ENCODE measurements at places on chromosomes 6 and 20.

GRCh38 chr6:168027521-168027920 is 30.1 kb downstream of the KIF25 start:
- no peak for DNase-seq

- DNase-seq = no peak
These were observed 42.9 kb upstream of the SPTLC3 start for GRCh38 chr20:12965870-12966251.

GRCh38 chr6:30769088-30769852 is 24.9 kb upstream of the IER3 start:
- DNase-seq = peak; percentile 35

GRCh38 chr6:63804381-63804956 is 168.9 kb downstream of the PHF3 start:
- DNase-seq = no peak

DNA sequence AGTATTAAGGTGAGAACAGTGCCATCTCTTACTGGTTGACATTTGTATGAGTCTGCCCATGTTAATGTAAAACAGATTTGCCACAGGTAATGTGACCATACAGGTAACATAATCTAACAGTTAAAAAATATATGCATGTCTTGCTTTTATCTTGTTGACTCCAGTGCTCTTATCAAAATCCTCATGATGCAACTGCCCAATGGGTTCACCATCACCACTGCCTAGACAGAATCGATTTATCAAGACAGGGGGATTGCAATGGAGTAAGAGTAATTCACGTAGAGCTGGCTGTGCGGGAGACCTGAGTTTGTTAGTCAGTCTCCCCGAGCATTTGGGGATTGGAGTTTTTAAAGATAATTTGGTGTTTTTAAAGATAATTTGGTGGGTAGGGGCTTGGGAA is 19.2 kb downstream of the SNX9 start:
- DNase-seq = no peak

DNA sequence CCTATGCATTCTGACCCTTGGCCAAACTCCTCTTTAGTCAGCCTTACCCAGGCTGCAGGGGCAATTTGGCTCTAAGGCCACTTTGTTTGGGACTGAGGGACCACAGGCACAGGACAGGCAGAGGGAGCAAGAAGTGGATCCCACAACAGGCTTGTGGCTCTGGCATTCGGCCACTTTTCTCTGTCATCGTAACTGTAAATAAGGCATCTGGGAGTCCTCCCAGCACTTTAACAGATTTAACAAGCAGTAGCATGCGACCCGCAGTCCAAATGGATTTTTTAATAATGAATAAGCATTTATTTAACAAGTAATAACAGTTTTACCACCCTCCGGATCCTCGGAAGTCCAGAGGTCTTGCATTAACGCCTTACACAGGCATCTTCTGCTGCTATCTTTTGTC is 16.1 kb upstream of the CDH22 start:
- no peak for DNase-seq

- no peak for DNase-seq
These were observed 84.7 kb downstream of the RNF182 start for GRCh38 chr6:14009431-14009830.

DNA sequence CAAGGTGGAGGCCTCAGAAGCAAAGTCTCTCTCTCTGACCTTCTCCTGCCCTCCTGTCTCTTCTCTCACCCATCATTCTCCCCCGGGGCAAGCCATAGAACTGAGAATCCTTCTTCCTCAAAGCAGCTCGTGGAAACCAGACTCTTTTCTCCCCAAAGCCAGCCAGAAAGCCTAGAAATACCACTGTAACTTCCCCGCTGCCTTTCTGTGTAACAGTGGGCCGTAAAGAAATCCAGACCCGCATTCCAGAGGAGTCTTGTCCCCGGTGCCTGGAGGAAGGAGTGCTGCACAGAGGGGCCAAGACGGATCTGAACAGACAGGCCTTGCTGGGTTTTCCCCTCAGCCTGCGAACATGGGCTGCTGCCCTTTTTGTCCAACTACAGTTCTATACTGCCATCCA is 977 bp upstream of the SLC22A2 start:
- DNase-seq = no peak

DNA sequence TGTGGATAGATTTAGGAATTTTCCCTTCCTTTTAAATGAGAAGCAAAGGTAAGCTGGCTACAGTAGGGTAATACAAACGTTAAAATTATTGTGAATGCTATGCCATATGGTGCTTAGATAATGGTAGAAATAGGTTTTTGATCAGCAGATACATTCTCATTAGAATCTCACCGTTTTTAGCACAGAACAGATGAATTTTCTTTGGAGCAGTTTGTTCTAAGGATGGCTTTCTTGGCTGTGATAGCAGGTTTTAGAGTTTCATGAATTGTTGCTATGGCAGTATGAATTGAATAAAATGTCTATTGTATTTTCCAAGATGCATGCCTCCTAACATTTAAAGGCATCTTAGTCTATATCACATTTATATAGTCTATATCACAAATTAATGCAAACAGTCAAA is 1394.5 kb downstream of the EPHA7 start:
- DNase-seq = no peak

DNA sequence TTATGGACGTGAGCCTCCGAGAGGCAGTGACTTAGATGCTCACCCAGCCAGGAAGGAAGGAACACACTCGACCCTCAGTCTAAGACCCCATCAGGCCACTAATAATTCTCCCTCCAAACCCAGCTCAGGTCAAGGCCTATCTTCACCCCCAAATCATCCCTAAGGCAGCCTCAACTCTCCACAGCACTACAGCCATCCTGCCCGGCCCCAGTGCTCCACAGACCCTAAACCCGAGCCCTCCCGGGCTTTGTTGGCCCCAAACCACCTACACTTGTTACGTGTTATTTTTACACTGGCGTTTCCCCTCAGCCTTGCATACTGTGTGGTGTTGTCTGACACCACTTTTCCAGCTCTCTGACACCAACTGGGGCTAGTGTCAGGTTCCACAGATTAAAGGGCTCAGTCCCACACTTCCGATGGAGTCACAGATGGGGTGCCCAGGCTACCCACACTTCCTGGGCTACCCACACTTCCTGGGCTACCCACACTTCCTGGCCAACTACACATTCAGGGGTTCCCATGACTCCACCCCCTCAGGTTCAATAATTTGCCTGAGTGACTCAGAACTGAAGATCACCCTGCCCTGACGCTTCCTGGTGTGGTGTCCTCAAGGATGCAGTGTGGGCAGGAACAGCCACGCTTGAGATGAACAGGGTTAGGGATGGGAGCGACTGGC is 25.3 kb downstream of the RBCK1 start:
- DNase-seq = peak; percentile 20

DNA sequence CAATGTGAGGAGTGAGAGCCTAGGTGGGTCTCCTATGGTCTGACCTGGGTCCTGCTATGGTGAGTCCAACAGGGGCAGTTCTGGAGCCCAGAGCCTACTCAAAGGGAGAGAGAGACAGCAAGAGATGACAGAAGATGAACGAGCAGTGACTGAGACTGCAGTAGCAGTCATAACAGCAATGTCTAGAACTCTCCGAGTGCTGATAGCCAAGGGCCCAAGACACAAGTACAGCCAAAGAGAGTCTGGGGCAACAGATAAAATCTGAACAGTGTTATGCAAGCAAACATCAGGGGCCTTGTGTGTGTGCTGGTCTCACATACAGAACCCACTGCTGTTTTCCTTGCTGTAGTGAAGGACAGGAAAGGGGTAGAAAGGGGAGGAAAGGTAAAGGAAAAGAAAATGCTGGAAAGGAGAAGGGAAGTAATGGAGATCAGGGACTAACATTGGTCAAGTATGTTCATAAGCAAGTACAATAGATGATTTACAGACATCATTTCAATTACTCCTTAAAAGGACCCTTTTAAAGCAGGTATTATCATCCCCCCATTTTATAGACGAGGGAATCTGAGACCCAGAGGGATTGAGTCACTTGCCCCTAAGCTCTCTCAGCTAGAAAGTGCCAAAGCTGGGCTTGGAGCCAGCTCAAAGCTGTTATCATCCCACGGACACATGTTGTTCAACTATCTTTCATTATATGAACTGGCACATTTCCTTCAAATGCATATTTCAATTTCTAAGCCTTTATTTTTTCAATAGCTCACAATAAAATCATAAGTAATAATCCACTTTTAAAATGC is 182.3 kb upstream of the RAB32 start:
- no peak for DNase-seq

DNA sequence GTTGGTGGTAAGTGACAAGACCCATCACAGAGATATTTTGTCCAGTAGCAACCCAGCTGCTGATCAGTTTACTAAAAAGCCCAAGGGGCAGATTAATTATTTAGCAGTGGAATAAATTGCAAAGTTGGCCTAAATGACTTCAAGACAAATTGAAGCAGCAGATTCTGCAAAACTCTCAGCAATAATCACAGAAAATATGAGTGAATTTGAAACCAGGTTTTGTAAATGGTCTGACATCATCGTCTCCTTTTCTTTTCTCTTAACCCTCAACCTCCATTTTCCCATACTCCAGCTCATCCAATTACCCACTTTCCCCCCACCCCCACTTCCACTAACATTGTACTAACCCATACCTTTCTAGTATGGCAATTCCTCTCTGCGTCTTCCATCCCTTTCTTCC is 11.3 kb upstream of the PTPRK start:
- DNase-seq = no peak

- no peak for DNase-seq
These were observed 119.2 kb upstream of the INSM1 start for GRCh38 chr20:20248620-20249200.

- DNase-seq = no peak
These were observed 370.5 kb upstream of the RSPO3 start for GRCh38 chr6:126747728-126748540.

GRCh38 chr6:114377881-114378280 is 35.1 kb upstream of the HS3ST5 start:
- DNase-seq = no peak

- DNase-seq = no peak
These were observed 10.0 kb downstream of the HBS1L start for GRCh38 chr6:135044639-135045038.

GRCh38 chr6:149305372-149305771 is 12.1 kb upstream of the TAB2 start:
- no peak for DNase-seq

- no peak for DNase-seq
These were observed 139.2 kb downstream of the AHI1 start for GRCh38 chr6:135358251-135358821.

- no peak for DNase-seq
These were observed 31.6 kb upstream of the EZR start for GRCh38 chr6:158850807-158851115.

DNA sequence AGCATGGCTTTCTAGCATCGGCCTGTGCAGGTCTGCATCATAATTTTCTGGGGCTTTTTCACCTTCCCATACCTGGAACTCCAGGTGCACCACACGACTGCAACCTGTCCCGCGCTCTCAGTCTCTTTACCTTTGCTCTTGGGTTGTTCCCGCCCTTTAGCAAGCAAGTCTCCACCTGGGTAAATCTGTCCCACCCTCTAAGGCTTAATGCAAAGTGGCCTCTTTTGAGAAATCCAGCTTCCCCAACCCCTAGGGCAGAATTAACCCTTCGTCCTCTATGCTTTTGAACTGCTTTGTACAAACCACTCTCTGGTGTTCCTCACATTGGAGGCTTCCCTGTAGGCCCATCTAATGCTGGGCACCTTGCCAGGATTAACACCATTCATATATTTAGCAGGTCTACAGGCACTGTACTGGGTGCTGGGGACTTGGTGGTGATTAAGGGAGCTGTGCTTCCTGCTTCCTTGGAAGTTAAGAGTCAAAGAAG is 2.8 kb downstream of the ITPR3 start:
- no peak for DNase-seq

GRCh38 chr6:154632119-154632518 is 101.1 kb upstream of the SCAF8 start:
- no peak for DNase-seq

- DNase-seq = no peak
These were observed 49.7 kb upstream of the IL20RA start for GRCh38 chr6:137094411-137095008.

DNA sequence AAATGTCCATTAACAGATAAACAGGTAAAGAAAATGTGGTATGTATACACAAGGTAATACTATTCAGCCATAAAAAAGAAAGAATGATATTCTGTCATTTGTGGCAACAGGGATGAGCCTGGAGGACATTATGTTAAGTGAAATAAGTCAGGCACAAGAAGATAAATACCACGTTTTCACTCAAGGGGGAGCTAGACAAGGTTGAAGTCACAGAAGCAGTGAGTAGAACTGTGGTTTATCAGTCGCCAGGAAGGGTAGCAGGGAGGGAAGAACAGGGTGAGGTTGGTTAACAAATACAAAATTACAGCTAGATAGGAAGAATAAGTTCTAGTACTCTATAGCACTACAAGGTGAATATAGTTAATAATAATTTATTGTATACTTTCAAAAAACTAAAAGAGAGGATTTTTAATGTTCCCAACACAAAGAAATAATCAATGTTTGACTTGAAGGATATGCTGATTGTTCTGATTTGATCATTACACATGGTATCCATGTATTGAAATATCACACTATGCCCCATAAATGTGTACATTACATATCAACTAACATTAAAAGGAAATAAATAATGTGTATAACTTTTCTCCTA is 21.1 kb downstream of the RTN4IP1 start:
- DNase-seq = peak; percentile 1

- no peak for DNase-seq
These were observed 1.7 kb downstream of the PDE7B start for GRCh38 chr6:135853227-135853626.

- DNase-seq = no peak
These were observed 39.2 kb downstream of the PSMG4 start for GRCh38 chr6:3297909-3298308.
